ENCODE measurements at places on chromosomes 6 and 20.

- DNase-seq = no peak
These were observed 71.4 kb upstream of the PBOV1 start for GRCh38 chr6:138289739-138290138.

GRCh38 chr20:10603971-10604864, 69.6 kb downstream of the JAG1 start:
- no peak for DNase-seq

- DNase-seq = peak; percentile 52
These were observed 28.3 kb upstream of the PREP start for GRCh38 chr6:105431226-105431625.

GRCh38 chr6:130043344-130043743, 25.0 kb downstream of the L3MBTL3 start:
- DNase-seq = no peak

DNA sequence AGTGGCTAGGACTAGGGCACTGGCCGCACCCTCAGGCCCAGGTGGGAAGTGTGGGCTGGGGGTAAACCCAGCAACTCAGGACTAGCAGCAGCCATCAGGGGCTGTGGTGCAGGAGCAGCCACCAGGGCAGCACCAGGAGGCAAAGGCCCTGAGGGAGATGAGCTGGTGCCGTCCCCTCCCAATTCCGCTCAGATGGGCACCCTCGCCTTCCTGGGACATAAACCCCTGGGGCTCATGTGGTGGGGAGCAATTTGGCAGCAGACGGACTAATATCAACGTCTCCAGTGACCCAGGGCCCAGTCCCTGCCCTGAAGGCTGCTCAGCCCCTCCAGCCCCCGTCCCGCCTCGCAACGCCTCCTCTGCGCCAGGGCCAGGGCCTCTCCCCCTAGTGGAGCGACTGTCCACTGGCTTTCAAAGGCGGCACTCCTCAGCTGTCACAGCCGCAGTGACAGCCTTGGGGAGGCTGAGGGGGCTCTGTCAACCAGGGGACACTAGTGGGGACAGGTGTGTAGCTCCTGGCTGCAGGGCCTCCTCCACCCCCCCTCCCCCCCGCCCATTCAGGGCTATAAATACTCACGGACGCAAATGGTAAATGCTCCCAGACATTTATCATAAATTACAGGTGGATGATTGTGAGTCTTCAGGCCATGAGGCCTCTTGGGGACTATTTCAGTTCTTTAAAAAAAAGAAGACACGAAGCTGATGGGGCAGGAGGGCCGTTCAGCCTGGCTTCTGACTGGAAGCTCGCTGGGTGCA, 349.9 kb downstream of the ZFAND3 start:
- DNase-seq = no peak

DNA sequence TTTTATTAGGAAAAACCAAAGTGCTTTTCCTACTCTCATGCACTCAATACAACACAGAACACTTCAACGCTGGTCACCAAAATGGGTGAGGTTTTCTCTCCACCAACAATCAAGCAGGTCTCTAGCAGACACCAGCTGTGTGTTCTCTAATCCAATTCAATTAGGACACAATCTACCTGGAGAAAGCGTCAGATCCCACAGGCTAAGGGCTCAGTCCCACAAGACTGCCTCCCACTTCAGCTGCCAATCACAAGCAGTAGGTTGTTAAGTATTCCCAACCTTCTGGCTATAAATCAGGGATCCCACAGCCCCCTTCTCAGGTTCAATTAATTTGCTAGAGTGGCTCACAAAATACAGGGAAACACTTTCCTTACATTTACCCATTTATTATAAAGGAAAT, 47.7 kb downstream of the STMND1 start:
- DNase-seq = no peak

DNA sequence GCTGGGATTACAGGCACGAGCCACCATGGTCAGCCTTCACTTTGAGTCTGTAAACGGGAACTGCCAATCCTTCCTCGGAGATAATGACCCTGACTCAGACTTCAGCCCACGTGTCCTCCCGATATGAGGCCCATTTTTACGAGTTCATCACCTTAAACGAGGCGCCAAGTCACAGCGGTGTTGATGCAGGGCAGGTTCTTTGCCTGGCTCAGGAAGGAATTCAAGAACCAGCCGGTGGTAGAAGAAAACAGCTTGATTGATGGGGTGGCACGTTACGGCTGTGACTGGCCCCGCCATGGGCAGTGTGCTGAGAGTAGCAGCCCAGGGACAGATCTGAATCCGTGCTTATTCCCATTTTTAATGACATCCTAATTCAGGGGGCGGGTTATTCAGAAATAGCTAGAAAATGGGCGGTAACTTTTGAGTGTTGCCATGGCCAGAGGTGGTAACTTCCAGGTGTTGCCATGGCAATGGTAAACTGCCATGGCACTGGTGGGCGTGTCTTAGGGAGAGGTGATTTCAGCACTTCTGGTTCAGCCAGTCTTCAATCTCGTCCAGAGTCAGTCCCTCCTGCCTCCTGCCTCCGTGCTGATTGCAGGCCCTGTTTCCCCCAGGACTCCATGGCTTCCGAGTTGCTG, 9.1 kb upstream of the MAP1LC3A start:
- no peak for DNase-seq

- no peak for DNase-seq
These were observed 9.2 kb upstream of the DSP start for GRCh38 chr6:7532232-7532631.

- no peak for DNase-seq
These were observed 10.1 kb downstream of the RIPOR2 start for GRCh38 chr6:24925661-24926060.

DNA sequence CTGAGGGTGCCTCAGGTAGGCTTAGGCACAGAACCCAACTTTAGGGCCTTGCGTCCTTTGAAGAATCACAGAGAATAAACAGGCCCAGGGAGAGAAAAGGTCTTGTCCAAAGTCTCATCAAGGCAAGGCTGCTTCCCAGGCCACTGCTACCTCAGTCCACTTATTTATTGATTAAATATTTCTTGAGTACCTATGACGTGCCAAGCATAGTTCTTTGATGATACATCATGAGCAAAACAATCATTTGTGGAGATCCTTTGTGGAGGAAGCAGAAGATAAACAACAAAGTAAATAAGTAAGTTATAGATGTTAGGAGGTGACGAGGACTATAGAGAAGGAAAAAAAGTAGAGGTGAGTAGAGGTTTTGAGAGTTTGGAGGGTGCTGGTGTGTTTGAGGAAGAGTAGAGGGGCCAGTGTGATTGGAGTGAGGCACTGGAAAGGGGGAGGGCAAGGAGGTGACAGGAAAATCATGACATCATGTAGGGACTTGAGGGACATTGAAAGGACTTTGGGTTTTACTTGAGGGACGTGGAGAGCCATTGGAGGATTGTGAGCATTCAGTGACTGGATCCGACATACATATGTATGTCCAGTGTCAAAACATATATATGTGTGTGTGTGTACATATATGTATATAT, 14.1 kb upstream of the CHMP4B start:
- DNase-seq = no peak

DNA sequence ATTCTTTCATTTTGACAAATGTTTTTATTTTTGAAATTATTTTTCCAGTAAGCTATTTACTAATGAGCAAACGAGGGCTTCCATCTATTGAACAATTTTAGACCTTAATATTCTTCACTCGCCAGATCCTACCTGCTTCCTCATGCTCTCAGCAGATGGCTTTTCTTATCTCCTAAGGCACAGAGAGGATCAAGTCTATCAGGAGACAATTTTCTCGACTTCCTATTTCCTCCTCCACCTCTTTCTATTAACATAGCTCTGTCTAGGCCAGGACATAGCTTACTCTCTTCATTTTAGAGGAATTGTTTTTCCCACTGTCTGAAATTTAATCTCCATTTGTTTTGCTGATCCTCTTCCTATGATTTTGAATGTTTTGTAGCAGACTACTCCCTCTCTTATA, 87.0 kb upstream of the MAN1A1 start:
- no peak for DNase-seq

DNA sequence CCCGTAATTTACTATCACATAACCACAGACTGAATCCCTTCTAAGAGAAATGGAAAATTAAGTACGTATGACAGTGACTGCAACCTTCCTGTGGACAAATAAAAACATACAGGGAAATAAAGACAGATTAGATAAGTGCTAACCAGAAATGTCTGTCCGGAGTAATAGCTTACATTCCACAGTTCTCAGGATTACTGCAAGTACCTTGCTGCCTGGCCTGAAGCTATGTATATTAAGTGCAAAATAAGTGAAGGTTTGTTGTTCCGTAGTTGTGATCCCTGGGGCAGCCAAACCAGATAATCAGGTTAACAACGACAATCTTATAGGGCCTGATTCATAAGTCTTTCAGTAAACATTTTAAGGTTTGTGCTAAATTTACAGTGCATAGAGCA, 2.8 kb downstream of the NEDD9 start:
- DNase-seq = no peak

DNA sequence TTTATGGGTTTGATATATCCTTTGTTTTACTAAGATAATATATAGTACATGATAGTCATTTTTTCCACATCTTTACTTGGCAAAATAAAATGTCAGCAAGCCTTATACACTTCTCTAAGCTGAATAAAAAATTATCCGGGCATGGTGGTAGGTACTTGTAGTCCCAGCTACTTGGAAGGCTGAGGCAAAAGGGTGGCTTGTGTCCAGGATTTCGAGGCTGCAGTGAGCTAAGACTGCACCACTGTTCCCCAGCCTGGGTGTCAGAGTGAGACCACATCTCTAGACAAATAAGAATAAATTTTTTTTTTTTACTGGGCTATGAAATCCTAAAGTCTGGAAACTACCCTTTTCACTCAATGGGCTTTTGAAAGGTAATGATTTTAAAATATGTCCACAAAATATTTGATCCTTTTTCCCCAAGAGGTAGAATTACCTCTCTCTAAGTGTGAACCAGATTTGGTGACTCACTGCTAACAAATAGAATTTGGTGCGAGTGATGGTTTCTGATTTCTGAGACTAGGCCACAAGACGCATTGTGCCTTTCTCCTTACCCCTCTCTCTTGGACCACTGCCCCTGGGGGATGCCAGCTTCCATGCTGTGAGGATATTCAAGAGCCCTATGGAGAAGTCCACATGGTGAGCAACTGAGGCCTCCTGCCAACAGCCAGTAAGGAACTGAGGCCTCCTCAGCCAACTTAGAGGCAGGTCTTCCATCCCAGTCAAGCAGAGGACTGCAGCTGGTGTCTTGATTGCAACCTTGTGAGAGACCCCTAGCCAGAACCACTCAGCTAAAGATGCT, 84.2 kb upstream of the ZNFX1 start:
- DNase-seq = no peak

DNA sequence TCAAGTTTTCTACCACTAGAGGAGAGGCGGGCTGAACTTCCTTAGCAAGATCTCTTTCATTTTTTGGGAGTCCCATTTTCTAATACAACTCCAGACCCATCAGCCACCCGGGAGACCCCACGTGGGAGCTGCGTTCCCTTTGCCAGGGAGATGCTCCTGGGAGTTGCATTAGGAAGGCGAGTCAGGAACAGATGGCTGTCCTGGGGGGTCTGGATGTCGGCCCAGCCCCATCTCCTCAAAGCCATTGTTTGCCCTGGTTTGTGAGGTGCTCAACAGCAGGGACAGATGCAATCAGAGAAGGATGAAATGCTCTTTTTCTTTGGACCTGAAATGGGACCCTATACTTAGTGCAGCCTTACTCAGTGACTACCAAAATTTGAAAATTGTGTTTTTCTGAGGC, 39.4 kb downstream of the CARMIL1 start:
- no peak for DNase-seq

DNA sequence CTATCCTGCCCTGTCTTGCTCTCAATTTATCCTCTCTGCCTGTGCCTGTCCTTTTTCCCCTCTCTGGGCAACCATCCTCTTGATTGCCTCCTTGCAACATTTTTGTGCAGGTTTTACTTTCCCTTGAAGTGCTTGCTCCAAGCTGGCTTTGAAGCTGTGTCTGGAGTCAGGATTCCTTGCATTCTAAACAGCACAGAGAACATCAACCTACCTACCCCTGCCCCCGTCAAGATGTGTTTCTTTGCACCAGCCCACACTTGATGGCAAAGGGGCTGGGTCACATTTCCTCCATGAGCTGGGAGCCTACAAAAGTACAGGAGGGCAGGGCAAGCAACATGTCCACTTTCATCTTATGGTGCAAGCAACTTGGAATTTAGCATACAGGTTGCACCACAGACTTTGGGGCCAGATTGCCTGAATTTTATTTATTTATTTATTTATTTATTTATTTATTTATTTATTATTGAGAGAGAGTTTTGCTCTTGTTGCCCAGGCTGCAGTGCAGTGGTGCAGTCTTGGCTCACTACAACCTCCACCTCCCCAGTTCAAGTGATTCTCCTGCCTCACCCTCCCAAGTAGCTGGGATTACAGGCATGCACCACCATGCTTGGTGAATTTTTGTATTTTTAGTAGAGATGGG, 206.3 kb downstream of the COL19A1 start:
- DNase-seq = no peak

GRCh38 chr20:41672282-41672681, 54.1 kb upstream of the CHD6 start:
- no peak for DNase-seq

DNA sequence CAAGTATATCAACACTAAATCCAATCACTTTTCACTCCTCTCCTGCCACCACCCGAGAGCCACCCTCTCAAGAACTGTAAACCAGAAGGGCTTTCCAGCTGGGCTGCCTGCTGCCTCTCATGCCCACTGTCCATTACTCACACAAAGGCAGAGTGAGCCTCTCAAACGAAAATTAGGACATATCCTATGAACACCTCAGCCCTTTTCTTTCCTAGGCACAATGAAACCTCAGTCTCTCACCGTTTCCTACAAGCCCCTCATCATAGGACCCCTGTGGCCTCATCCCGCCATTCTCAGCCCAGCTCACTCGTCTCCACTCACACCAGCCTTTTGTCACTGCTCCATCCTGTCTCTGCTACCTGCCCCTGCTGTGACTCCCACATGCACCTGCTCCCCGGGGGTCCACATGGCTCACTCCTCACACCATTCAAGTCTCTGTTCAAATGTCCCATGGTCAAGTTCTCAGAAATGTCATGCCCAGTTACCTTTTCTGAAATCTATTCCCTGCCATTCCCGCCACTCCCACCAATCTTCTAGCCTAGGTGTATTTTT, 7.4 kb downstream of the HLA-F start:
- DNase-seq = no peak

DNA sequence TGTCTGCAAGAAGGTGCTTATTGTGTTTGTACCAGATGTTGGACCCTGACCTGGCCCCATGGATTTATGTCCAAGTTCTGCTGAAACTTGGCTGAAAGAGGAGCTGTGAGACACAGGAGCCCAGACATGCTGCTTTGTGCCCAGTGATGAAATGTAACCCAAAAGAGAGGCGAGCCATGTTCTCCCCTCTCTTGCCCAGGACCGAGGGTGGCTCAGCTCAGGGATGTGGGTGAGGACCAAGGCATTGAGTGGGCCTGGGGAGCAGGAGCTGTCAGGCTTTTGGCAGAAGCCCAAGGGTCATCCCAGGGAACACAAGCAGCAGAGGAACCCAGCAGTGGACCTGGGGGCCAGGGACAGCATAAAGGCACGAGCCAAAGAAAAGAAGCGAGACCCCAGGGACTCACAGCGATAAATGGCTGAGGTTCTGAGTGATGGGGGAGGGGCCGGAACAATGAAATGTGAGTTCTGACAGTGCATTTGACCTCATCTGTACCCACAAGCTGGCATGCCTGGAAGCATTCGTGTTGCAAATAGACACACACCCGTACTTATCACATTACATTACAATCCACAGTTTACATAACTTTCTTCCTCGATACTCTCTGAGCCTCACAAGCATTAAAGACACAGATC, 363.4 kb upstream of the JARID2 start:
- DNase-seq = no peak

Measured in Jurkat, Clone E6-1 (cell line).